ENCODE measurements at places on chromosomes 6 and 20.

DNA sequence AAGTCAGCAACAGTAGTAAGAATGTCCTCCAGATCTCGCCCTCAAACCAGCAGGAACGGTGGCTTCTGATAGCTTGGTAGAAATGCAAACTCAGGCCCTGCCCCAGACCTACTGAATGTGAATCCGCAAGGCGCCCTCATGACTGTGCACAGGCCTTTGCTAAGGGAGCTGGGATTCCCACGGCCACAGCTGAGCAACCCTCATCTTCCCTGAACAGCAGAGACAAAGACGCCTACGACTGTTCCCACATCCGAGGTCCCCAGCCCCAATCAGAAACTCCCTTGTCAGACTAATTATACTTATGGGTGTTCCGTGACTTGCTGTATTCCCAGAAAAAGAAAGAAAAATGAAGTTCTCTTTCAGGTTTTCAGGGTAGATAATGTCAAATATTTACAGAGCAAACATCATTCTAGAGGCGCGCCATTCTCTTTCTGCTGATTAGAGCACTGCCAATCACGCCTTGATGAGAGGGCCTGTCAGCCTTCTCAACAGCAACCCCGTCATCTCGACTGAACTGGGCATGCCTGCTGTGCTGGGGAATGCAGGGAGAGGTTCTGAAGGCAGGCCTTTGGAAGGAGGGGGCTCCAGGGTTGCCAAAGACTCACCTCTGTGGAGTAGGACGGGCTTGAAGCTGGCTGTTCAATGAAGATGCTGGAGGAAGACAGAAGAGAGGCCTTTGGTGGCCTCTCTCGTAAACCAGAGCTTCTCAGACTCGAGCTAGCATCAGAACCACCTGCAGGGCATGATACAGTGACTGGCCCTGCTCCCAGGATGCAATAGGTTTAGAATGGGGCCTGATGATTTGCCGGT is 79.9 kb downstream of the ZNF217 start:
- no peak for DNase-seq

- no peak for DNase-seq
These were observed 539.9 kb upstream of the BTBD3 start for GRCh38 chr20:11377761-11378160.

- DNase-seq: no peak
These were observed 8.1 kb upstream of the HEY2 start for GRCh38 chr6:125741336-125741735.

GRCh38 chr20:48403167-48403761 is 424.5 kb downstream of the PREX1 start:
- DNase-seq: no peak

DNA sequence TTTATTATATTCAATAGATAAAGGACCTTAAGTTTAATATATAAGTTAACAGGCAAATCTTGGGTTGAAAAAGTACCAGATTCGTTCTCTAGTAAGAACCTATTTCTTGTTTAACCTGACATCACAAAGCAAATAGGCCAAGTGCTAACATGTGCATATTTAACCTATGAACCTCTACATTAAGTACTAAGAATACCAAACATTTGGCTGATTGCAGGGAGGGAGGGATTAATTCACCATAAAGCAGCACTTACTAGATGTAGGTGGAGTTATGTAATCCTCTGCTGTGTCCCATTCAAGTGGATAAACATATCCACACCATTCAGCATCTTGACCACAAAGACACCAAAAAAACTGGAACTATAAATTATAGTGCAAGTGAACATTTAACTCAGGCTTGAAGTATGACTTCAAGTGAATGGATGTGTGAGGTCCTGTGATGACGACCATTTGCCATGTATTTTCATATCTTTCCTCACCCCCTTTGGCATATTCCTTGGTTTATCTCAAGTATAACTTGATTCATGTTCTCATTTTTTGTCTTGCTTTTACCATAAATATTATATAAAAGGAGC is 10.2 kb downstream of the STX11 start:
- DNase-seq: no peak

DNA sequence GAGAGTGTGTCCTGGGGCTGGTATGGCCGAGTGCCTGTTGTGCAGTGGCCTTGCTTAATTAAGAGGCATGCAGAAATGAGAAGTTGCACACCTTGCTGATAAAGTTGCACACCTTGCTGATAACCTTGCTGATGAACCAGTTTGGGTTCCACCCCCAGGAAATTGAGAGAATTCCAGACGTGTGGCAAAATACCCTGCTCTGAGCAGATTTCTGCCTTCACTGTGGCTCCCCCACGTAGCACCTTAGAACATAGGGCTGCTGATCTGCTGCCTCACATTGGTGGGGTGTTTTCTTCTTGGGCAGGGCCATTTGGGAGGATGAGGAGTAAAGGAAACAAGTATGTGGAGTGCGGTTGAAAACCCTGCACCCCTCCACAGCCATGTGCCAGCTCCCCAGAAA is 22.5 kb upstream of the ADRM1 start:
- no peak for DNase-seq

DNA sequence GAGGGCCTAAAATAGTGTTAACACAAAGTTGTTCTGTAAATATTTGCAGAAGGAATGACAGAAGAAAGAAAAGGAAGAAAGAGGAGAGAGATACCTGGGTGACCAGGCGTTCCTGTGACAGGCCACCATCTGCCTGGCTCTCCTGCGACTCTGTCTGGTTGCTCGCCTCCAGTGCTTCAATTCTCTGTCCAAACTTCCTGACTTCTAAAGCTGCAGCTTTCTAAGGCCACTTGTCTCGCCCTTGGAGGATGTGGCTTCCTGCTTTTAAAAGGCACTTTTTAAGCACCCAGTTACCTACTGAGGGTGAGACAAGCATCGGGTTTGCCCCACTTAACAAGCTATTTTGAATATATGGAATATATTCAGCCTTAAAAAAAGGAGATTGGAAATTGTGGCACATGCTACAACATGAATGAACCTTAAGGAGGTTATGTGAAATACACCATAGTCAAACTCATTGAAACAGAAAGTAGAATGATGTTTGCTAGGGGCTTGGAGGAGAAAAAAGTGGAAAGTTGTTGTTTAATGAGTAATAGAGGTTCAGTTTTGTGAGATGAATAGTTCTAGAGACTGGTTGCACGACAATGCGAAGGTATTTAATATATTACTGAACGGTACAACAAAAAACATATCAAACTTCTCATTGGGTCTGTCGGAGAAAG is 32.8 kb downstream of the VIP start:
- no peak for DNase-seq

GRCh38 chr6:36224918-36225461 is 28.4 kb downstream of the BRPF3 start:
- no peak for DNase-seq

- no peak for DNase-seq
These were observed 400.4 kb upstream of the PTCHD4 start for GRCh38 chr6:48511378-48511777.

DNA sequence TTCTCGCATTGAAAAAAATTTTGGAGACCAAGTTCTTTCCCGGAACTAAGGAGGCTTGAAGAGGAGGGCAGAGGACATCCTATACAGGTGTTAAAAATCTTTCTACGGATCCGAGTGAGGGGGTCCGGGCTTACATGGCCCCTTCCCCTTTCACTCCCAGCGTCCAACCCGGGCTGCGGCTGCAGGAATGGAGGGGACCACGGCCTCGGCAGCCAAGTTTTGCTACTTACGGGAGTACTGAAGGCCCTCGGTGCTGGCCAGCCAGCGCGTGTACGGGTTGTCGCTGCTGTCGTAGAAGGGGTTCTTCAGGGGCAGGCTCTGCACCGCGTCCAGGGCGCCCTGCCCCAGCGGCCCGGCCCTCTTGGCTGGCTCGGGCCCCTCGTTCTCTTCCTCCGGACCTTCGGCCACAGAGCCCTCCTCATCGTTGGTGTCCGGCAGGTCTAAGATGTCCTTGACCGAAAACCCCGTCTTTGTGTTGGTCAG is 642 bp downstream of the NKX2-2 start:
- DNase-seq: peak; percentile 57

GRCh38 chr20:54090230-54091119 is 20.1 kb upstream of the BCAS1 start:
- DNase-seq: no peak

- DNase-seq: no peak
These were observed 59.1 kb upstream of the CCN6 start for GRCh38 chr6:111994791-111995190.

DNA sequence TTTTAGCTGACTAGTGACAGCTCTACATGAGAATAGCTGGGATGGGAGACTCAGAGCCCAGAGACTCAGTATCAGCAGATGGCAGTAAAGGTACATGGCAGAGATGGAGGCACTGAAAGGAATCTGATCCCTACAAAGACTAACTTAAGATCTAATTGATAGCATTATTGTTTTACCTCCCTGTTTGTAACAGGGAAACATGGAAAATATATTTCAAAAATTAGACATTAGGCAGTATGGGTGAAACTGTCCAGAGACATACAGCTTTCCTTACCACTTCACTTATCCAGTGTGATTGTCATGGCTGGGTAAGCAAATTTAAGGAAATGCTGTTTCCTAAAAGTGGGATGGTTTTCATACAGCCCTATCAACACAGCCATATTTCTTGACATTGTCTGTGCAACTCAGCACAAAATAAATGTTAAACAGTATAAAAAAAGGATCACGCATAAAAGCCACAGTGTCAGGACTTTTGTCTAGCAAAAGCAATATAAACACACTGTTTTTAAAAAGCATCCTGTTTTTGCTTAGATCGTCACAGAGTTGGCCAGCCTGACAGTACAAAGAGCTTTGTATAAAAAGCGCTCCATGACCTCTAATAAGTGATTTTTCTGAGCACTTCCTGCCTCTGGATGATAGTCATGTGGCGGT is 376.9 kb downstream of the PHF3 start:
- peak; percentile 72 for DNase-seq

DNA sequence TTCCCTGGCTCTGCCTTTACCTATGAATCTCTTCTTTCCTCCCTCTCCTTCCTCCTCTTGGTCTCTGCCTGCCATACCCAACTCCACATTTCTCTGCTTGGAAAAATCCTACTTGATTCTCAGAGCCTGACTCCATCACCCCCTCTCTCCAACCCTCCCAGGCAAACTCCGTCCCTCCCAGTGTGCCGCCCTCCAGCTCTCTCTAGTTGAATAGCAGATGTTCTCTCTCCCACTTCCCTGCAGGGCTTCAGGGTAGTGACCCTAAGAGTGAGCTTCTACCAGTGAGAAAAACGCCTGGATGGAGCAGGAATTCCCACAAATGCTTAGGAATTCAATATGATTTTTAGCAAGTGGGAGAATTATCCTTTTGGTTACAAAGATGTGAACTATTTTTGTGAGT is 141.6 kb downstream of the MTHFD1L start:
- DNase-seq: no peak

DNA sequence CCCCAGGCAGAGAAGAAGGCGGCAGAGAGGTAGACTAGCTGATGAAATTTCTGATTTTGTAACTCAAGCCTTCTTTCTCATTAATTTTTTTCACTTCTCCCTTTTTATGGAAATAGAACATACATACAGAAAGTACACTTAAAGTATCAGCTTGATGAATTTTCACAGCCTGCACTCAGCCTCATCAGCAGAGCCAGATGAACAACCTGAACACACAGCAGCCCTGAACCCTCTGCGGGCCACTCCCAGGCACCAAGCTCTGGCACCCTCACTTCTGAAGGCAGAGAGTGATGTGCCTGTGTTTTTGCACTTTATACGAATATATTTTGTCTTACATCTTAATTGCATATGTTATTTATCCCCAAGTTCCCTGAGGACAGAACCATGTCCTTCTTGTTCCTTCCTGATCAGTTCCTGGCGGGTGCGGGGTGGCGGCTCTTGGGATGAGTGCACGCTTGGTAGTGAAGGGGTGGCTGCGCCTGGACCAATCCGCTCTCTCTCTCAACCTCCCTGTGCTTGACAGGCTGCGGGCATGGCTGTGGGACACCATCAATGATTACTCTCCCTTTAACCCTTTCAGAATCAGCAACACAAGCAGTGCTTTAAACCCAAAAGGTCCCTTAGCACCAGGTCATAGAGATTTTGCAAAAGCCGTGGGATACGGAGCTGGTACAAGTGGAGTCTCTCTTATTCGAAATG is 34.8 kb upstream of the AFDN start:
- no peak for DNase-seq

DNA sequence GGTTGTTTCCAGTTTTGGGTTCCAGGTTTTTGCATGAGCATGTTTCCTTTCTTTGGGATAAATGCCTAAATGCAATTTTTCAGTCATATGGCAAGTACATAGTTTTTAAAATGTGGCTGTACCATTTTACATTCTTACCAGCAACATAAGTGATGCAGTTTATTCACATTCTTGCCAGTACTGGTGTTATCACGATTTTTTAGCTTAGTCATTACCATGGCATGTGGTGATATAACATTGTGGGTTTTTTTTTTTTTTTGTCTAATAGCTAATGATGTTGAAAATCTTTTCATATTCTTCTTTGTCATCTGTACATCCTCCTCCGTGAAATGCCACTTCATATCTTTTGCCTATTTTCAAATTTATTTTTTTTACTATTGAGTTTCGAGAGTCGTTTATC is 2.9 kb upstream of the TDRD6 start:
- no peak for DNase-seq

GRCh38 chr20:53929974-53930650 is 140.3 kb downstream of the BCAS1 start:
- DNase-seq: no peak

GRCh38 chr6:163672710-163673109 is 258.2 kb downstream of the QKI start:
- no peak for DNase-seq

- DNase-seq: no peak
These were observed 626.3 kb downstream of the TENT5A start for GRCh38 chr6:81126150-81126549.

GRCh38 chr6:13708736-13709135 is 2.9 kb downstream of the RANBP9 start:
- DNase-seq: no peak

- peak; percentile 11 for DNase-seq
These were observed 48.8 kb downstream of the PRR18 start for GRCh38 chr6:166259296-166259977.

DNA sequence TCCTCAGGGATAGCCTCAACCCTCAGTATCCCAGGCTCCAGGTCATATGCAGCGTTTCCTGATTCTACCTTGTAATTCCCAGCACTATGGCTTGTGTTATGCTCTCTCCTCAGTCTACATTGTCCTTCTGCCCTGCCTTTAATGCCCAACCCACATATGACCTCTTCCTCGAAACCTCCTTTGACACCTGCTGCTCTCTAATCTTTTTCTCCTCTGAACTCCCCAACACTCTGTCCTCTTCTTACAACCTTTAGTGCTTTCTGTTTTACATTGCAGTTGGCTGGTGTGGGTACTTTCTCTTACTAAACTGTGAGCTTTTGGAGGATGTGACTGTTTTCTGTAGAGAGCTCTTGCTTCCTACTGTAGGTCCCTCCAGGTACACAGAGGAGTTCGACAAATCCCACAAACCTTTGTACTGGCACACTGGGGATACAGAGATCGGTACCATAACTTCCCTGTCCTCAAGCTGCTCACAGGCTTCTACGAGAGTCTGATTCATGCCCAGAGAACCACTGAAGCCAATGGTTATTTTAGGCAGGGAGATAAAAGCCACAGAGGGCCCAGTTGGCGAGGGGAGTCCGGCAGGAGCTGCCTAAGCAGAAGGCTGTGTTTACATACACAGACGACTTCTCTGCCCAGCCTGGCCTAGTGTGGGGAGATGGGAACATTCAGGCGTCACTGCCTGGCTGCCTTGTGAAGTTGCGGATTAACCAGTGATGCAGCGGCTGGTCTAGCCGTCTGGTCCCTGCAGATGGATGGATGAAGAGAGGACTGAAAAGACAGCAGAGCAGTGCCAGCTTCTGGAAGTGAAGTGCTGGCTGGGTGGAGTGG is 8.4 kb upstream of the EPB41L1 start:
- peak; percentile 21 for DNase-seq

- DNase-seq: no peak
These were observed 46.7 kb downstream of the SNX9 start for GRCh38 chr6:157869673-157870302.
